OCI-LY7 (cell line): ENCODE measurements at places on chromosomes 1 and 21. TPM values are rescaled to one million over a fixed set of nuclear protein-coding genes. Genes with fewer than 3 reads are reported as not detected.

Gene TIE1
- 0.15 TPM in 1 of 2 replicates, not detected in the other for total RNA-seq

Gene DMBX1
- total RNA-seq: not detected in 2 replicates

DNA sequence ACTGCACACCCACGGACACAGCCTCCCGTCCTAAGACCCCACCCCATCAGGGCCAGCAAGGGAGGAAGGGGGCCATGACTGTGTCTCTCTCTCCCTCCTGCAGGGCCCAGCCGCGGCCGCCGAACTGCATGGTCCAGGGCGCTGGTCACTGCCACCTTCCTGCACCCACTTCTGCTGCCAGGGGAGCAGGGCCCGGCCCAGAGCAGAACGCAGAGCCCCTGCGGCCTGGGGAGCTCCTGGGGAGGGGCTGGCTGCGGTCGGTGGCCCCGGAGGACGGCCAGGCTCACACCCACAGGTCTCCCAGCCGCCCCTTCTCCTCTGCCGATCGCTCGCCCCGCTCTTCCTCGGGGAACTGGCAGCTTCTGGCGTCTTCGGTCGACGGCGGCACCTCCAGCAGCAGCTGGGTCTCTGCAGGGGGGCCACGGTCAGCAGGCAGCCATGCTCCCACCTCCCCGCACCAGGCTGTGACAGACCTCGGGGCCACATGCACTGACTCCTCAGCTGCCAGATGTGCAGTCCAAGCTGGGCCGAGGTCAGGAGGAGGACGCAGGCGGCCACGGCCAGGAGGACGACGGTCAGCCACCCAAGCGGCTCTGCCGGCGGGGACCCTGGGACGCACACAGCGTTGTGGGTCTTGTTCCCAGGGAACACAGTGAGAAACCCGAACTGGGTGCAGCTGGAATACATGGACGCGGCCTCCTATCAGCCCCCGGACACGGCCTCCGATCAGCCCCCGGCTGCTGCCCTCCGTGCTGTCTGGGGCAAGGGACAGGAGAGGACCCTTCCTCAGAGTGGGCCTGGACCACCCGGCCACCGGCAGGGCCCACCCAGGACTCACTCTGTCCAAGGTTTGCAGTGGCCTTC lies 2.6 kb downstream of the TNFRSF18 start:
- DNase-seq: no peak

DNA sequence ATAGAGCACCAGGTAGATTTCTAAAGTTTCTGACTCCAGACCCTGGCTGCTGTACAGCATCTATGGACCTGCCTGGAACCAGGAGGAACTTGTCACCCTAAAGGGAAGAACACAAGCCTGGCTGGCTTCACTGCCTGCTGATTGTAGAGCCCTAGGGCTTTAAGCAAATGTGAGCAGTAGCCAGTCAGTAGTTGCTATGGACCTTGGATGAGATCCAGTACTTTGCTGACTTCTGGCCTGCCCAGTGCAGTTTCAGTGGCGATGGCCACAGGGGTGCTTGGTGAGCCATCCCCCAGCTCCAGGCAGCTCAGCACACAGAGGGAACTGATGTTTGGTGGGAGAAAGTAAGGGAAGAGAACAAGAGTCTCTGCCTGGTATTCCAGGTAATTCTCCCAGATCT lies 68.4 kb downstream of the ATP6V1G3 start:
- DNase-seq: no peak

GRCh38 chr1:195745189-195746010 lies 862.8 kb downstream of the KCNT2 start:
- no peak for DNase-seq

DNA sequence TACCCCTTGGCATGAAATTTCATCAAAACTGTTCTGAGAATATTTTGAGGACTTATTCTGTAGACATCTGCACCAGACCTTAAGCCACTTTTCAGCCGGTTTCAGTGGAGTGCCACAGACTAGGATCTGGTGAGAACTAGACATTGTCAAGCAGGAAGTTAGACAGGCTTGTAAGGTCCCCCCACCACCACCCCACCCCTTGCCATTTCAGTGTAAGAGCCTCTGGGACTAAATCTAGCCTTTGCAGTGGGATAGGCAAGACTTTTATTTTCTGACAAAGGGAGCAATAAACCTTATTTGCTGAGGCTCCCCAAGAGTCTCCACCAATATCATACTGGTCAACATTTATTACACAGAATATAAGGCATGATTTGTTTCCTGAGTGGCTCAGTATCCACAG lies 77.9 kb upstream of the EXO1 start:
- DNase-seq: peak; percentile 3

- no peak for DNase-seq
Observed at GRCh38 chr1:240116831-240117769, 25.4 kb downstream of the FMN2 start.

- no peak for DNase-seq
Observed at GRCh38 chr1:233613252-233614172, at the start of gene KCNK1. Gene KCNK1 (plus strand): TSS chr1:233614106. CDS start chr1:233614172, 66 bp downstream.
